ENCODE measurements at places on chromosomes 2 and 18.

- DNase-seq, result peak; percentile 63
These were observed 1.0 kb upstream of the GMPPA start for GRCh38 chr2:219497495-219498279.

GRCh38 chr18:62717925-62718800, 2.8 kb downstream of the PHLPP1 start:
- no peak for DNase-seq

DNA sequence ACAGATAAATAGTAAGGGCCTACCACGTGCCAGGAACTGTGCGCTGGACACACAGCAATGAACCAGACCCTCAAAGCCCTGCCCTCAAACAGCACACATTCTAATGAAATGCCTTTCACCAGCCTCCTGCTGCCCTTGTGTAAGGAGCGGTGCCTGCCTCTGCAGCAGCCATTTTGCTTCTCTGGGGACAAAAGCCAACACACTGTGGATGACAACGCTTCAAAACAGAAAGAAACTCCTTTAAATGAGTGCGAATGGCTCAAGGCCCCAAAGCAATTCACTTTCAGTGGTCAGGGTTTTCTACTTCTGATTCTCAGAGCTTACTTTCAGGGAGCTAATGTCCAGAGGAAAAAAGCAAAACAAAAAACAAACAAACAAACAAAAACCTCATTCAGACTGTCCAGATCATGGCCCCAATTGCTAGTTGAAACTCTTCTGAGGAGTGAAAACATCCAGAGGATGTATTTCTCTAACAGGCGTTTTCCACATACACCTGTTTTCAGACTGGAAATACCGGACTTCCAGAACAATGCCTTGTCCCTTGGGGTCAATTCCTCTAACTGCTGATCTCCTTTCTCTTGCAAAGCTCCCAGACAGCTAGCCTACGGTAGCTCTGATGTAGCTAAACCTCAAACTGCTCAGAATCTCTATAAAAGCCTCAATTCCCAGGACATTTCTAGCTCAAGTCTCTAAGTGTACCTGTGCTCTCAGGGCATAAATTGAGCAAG, 323.3 kb upstream of the ZNF521 start:
- no peak for DNase-seq

DNA sequence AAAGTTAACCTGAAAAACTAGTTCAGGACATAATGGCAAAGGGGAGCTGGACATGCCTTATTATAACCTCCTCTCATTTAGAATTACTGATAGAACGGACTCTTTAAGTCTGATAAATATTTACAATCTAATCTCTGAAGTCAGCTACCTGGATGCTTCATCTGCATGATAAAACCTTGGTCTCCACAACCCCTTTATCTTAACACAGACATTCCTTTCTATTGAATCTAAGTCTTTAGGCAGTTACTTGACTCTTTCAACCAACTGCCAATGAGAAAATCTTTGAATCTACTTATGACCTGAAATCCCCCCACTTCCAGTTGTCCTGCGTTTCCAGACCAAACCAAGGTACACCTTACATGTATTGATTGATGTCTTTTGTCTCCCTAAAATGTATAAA, 191.2 kb upstream of the LRRTM4 start:
- DNase-seq, result no peak

DNA sequence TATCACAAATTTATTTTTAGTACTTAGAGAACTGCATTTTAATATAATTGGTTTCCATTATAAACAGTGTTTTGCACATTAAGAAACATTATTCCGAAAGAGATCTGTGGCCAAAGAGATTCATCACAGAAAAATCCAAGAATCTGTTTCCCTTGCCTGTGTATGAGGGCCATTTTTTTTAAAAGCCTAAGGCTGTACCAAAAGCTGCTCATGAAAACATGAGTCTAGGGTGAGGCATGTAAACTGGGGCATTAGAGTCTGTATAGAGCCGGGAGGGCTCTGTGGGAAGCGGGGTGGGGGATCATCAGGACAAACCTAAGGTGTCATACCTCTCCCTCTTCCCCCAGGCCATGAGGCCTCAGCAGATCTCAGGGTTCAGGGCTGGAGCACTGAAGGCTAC, 223.8 kb downstream of the FBXO15 start:
- no peak for DNase-seq

GRCh38 chr2:60073201-60073600, 480.3 kb downstream of the BCL11A start:
- DNase-seq, result no peak

All from hematopoietic multipotent progenitor cell treated with erythropoietin and hydrocortisone succinate and interleukin-3 and kit ligand, for 6 days (in vitro differentiated cells).